ENCODE measurements at places on chromosomes 11 and 22.

GRCh38 chr11:91966368-91966767 is 258.2 kb upstream of the FAT3 start:
- DNase-seq = no peak

DNA sequence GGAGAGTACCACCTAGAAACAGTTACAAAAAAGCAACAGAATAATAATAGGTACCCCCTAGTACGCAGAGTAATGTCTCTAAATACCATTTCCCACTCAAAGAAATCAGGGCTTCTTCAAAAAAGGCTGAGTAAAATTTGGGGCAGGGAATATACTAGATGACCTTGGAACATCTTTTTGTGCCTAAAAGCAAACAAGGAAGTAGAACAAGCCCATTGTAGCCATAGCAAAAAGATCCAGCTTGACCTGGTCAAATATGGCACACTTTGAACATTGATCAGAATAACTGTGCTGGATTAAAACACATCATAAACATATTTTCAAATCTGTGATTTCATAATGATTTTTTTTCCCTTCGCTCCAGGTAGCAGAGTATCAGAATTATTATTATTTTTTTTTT is 91.5 kb downstream of the YAP1 start:
- no peak for DNase-seq

GRCh38 chr11:60085909-60086308 is 2.6 kb upstream of the MS4A2 start:
- no peak for DNase-seq

- no peak for DNase-seq
Observed at GRCh38 chr22:20796731-20797130, 22.8 kb downstream of the SERPIND1 start.

DNA sequence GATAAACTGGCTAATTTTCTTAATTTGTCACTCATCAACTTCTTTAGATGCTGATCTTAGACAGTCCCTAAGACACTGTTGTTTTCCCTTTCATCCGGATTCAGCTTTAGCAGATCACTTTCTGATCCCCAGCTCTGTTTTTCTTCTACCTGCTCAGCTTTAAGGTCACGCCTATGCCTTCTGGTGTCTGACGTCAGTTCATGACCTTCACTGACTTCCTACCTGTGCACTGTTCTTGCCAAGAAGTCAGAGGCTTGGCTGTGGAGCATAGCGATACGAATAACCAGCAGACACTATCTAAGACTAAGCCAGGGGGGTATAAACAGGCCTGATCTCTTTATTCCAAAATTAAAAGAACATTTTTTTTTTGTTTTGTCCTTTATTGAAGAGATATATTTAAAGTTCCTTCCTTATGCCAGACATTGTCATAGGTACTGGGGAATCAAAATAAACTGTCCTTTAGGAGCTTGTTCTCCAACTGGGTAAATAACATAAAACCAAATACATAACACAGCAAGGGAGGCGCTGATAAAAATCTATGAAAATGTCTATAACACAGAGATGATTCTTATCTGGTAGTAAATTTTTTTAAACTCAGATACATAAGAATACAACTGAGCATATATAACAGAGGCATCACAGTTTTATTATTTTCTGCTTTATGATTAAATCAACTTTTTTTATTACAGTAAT is 352.2 kb upstream of the CTSC start:
- no peak for DNase-seq
